A172 (cell line): ENCODE measurements at places on chromosomes 11 and 22.

GRCh38 chr11:61149624-61150615, 11.3 kb downstream of the VPS37C start:
- DNase-seq, result no peak

- DNase-seq, result no peak
These were observed 47.8 kb downstream of the DDIAS start for GRCh38 chr11:82949352-82949751.

- DNase-seq, result no peak
These were observed 882 bp upstream of the GLYATL2 start for GRCh38 chr11:58845386-58845785.

DNA sequence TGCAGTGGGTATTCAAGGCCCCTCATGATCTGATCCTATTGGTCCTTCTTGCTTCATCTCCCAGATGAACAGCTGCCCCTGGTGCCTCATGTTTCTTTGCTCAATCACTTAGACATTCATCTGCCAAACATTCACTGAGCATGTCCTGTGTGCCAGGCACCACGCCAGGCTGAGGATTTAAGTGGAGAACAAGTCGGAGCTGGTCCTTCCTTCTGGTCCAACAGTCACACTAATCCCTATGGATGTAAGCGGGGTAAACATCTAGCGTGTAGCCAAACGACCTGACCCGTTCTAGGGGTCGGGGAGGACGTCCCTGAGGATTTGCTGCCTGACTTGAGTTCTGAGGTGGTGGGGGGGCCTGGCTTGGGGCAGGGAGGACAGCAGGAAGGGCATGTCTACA, 21.9 kb downstream of the ZMAT5 start:
- DNase-seq, result no peak

GRCh38 chr11:17714356-17714854, 5.0 kb upstream of the MYOD1 start:
- DNase-seq, result no peak

- DNase-seq, result no peak
These were observed 13.2 kb downstream of the ASPHD2 start for GRCh38 chr22:26442086-26442756.

DNA sequence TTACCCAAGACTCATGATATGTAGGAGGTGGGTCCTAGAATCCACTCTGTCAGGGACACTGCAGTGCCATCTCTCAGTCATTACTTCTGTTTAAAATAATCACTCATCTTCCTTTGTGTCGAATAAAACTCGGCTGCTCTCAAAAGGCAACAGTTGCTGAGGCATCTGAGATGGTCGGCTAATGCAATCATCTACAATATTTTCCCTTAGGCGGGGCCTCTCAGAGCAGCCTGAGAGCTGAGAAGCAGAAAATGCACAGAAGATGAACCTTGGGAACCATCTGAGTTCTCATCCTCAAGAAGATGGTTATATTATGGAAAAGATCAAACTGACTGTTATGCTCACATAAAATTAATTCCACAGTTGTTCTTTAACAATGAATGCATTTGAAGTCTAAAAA, 1518.2 kb upstream of the TENM4 start:
- no peak for DNase-seq

- no peak for DNase-seq
These were observed 169.3 kb upstream of the BLID start for GRCh38 chr11:122285070-122285988.

- DNase-seq, result no peak
These were observed 71.4 kb downstream of the KIAA1671 start for GRCh38 chr22:25023879-25024278.

GRCh38 chr11:127454856-127455255, 454.3 kb upstream of the KIRREL3 start:
- DNase-seq, result no peak

DNA sequence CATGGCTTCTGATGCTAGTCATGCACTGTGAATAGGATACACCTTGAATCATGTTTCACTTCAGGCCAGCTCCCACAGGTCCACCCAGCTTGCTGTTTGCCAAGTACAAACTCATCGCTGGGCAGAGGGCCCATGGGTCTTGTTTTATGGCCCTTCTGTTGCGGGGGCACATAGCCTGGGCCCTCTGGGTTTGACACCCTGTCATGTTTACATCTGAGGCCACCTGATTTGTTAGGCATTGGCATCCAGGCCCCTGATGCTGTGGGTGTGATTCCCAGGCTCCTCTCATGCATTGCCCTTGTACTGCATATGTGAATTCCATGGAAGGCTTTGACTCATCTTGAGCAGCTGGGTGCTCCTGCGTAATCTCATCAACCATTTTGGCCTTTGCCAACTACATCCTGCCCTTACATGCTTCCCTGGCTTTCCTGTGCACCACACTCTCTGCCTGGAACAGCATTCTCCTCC, 32.6 kb downstream of the PPFIBP2 start:
- no peak for DNase-seq

DNA sequence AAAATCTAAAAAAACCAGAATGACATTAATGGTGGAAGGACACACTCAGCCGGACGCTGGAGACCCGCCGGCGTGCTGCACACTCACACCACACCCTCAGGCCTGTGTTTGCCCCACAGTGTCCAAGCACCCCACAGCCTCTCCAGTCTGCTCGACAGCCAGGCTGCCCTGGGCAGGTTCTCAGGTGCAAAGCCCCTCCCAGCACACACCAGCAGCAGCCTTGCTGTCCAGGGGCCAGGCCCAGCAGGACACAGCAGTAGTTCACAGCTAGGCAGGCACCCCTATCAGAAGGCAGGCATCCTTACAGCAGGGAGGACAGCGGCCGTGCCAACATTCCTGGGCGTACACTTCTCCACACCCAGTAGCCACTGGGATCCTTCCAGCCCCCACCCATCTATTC, 1.7 kb upstream of the SLC25A1 start:
- DNase-seq, result no peak

- no peak for DNase-seq
These were observed 90.6 kb upstream of the NTM start for GRCh38 chr11:131279654-131280384.

GRCh38 chr11:42812361-42812760, 499.4 kb upstream of the API5 start:
- no peak for DNase-seq

DNA sequence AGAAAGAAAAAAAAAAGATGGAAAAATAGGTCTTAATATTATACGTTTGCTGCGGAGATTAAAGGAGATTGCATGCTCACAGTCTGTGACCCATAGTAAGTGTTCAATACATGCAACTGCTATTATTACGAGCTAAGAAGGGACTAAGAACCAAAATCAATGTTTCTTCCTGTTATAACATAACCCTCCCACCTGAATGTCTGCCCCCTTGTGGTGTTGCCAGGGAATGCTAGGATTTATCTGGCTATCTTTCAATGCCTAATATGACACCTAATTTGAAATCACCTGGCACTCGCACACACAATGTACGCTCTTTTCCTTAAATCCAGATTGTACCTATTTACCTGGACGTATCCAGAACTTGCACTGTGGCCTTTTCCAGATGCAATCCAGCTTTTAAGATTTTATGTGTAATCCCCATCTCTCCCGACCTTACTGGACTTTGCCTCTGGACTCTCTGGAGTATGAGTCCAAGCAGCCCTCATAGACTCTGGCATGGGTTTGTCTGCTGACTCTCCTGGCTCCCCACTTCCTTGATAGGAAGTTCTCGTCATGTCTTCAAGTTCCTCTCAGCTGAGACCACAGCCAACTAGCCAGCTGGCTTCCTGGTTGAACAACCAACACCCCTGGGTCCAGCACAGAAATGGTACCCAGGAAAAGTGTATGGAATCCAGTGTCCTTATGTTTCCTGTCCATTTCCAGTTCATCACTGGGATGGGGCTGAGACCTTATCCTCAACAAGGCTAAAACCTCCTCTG, 151.5 kb downstream of the CCDC34 start:
- DNase-seq, result no peak

- peak; percentile 77 for DNase-seq
These were observed 3.7 kb upstream of the POLD4 start for GRCh38 chr11:67356864-67357561.

DNA sequence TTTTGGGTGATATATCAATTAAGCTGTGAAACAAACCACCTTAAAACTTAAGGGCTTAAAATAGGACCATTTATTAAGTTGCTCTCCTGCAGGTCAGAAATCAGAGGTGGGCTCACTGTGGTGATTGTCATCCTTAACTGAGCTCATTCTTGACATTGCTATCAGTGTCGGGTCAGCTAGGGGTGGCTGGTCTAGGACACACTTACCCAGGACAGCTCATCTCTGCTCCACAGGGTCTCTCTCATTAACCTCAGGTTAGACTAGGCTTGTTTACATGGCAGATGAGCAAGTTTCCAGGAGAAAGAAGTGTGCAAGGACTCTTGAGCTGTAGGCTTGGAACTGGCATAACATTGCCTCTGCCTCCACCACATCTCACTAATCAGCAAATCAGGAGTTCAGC, 601.0 kb upstream of the RAG2 start:
- no peak for DNase-seq

GRCh38 chr11:64448599-64449380, 89.8 kb downstream of the RPS6KA4 start:
- peak; percentile 71 for DNase-seq

- DNase-seq, result no peak
These were observed 450 bp downstream of the CBX6 start for GRCh38 chr22:38871360-38872171.

- no peak for DNase-seq
These were observed 20.8 kb downstream of the KCNE3 start for GRCh38 chr11:74446532-74446938.

- DNase-seq, result no peak
These were observed 162.8 kb downstream of the BRD1 start for GRCh38 chr22:49664891-49665290.

GRCh38 chr11:133065847-133066485, 466.3 kb downstream of the OPCML start:
- peak; percentile 2 for DNase-seq

DNA sequence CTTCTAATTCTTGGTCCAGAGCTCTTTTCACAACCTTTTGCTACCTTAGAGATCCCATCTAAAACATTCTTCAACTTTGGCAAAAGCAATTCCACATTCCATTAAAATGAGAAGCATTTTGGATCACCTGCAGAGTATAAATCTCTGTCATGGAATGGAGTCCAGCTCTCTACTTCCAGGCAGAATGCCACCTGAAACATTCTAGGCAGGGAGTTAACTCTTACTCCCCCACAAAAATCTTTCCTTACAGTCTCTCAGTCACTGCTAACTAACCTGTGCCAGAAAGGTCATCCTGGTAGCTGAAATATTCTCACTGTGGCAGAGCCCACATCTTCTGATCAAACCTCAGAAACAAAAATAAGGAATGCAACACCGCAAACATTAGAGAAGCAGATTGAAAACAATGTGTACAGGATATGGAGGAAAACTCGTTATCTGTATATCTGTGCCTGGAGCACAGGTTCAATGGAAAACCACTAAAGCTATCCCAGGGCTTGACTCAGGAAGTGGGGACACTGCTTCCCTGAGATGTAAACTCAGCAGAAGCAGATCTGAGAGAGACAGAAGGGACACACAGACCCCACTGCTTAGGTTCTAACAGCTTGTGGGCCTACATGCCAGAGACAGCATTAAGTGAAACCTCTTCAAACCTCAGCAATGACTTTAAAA, 78.9 kb downstream of the KCNC1 start:
- peak; percentile 48 for DNase-seq

- DNase-seq, result no peak
These were observed 10.4 kb downstream of the RCOR2 start for GRCh38 chr11:63906585-63906984.

DNA sequence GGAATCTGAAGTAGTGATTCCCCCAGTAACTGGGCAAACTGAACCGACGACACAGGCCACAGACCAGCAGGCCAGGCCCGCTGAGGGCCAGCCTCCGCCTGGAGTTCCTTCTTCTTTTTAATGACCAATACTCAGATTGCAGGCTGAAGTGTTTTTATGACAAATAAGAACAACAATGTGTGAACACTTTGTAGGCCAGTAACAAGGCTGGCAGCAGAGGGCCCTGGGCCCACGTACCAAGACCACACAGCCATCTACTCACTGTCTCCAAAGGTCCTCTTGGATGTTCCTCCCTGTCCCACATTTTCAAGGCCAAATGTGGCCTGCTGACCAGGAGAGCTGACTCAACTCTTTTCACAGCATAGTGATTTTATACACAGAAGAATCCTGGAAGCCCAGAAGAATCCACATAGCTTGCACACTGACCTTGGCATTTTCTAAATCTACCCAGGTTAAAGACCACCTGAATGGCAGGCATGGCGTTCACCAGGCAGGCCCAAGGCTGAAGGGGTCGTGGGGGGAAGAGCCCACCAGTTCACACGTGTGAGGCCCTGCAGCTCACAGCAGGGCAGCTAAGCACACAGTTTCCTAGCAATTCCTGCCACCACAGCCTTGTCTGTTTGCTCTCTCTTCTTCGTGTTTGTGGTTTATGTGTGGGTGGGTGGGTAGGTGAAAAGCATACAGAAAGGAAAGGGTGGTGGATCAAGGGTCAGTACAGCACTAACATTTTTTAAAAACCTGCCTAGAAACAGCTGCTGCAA, 13.3 kb downstream of the SMCO4 start:
- no peak for DNase-seq

DNA sequence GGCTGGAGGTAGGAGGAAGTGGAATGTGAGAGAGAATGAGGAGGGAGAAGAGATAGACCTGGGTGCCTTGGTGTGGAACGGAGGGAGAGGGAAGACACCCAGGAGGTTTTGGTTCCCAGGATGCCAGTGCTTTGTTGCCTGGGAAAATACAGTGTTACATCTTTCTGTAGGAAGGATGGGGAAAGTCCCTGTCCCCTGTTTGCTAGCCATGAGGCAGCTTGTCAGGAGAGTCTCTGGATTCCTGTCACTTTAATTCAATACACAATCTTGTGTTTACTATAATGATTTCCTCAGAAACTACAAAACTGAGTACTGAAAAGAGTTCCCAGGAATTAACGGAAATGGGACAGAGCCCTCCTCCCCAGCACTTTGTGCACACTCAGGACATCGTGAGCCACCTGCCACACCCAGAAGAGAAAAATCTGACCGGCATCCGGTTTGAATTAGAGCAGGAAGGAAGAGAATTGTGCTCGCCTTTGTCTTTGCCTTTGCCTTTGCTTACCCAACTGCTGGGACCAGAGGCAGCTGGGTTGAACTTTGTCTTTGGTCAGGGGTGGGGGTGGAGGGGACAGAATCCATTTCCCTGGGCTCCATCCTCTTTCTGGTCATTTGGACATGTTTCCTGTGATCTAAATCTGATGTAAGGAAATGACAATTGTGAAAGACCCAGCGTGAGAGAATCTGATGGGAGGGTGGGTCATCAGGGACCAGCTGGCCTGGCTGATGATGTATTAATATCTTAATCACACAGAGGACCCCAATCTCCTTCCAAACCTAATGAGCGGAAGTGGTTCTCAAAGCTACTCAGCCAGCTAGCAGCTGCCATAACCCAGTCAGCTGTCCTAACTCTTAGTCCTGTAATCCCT, 1.3 kb upstream of the LIMK2 start:
- no peak for DNase-seq
